ENCODE measurements at places on chromosomes 13 and 19.
A peak's percentile ranks its signal among the peaks of the same experiment; 100 is the strongest.

DNA sequence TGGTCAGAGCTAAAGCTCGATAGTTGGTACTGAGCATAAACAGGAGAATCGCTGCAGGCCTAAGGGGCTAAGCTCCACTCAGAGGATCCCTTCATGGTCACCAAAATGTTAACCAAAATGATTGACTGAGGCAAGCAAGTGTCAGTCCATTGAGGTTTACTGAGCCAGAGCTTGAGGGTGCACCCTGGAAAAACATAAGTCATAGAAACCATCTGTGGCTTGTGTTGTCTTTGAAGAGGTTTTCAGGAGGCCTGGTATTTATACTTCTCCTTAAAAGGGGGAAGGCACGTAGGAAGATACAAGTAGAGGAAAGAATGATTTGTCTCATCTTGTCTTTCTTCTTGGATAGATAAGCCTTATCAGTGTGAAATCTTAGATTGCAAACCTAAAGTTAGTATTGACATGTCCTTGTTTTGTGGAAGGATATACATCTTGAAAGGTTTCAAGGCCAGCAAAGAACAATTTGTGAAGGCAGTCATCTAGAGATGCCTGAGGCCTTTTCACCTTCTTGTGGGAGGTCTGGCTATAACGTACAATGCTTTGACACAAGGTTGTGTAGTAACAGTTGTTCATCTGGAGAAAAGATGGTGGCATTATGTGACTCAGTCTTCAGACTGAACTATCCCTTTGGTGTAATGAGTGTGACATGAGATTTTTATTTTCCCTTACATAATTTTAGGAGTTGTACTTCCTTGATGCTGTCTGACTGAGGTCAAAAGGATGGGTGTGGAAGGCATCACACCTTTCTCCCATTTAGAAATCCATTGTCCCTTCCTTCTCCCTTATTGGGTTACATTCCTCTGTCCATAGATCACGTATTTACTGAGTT, 14.7 kb upstream of the CEACAM6 start:
- no peak for DNase-seq

DNA sequence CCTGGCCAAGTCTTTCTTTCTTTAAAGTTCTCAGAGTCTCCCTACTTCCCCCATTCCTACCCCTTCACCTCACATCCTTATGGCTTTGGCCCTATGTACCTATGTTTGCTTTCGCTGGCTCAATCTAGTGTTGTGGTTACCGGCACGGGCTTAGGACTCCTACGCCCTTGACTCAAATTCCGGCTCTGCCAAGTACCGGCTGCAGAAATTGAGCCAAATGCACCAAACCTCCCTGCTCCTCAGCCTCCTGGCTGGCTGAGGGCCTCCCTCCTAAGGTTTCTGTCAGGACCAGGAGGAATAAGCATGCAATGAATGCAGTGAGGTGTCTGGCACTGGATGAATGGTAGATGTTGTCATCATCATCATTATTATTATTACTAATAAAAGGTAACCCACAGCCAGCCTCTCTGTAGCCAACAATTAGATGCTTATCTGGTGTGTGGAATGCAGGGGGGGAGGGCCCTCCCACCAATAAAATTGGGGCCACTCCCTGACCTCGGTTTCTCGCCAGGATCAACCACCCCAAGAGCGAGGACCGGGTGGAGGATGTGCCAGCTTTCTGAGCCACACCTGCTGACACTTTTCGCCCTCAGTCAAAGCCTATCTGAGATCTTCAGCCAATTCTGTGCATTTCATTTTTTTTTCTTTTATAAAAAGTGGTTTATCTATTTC, 20.7 kb downstream of the KLK5 start:
- no peak for DNase-seq

DNA sequence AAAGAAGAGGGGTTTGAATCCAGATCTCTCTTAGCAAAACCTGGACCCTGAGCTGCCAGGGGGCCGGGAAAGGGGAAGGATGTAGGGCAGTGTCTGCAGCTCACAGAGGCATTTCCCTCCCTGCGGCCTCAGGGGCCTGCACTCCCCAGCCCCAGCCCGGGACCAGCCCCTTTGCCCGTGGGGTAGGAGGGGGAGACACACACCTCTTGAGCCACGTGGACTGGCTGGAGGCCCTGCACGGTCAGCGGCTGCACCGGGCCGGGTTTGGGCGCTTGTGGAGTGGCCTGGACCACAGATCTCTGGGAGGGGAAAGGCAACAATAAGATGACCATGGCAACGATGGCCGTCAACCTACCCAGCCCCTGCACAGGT, 26.9 kb downstream of the RFX1 start:
- no peak for DNase-seq

- no peak for DNase-seq
Measured at GRCh38 chr13:30907121-30907861, 1.2 kb downstream of the MEDAG start.

DNA sequence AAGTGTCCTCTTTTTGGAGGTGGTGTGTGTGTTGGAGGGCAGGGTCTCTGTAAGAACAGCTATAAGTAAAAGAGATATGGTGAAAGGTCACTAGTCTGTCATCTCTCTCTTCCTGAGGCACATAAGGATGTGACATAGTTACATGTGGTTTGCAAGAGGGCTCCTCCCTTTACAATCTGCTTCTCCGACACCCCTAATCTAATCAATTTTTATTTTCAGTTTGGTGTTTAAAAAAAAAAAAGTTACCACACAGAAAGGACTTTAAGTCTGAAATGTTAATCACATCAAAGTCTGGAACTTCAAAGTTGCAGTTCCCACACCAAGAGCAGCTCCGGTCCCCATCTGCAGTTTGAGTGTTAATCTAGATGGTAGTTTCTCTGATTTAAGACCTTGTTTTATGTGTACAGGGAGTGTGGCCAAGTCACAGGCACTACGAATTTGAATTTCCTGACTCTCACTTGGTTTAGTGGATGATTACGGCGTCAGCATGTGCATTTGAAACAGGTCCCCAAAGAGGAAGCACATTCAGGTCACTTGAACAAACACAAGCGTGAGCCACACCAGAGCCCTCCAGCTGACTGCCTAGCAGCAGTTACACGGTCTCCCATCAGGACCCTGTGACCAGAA, 53.1 kb downstream of the FOXO1 start:
- DNase-seq, result peak; percentile 44

- no peak for DNase-seq
Measured at GRCh38 chr13:73677048-73677601, 457.1 kb downstream of the KLF12 start.

DNA sequence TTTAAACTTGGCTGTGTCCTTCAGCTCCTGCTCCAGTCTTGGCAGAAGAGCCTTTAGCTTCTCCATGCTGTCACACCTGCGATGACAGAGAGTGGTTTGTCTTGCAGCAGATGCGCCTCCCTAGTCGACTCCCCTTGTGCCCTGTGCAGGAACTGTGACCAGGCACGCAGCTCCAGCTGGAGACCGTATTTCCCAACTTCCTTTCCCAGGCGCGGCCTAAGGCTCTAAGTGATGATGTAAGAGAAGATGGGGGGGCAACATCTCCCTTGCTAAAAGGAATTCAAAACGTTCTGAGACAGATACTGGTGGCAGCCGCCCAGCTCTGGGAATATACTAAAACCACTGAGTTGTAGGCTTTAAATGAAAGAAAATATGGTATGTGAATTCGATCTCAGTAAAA, 16.3 kb downstream of the DCUN1D2 start:
- no peak for DNase-seq

GRCh38 chr19:31838163-31838815, 489.1 kb upstream of the TSHZ3 start:
- no peak for DNase-seq

- DNase-seq, result no peak
Measured at GRCh38 chr13:42757678-42758420, 23.5 kb upstream of the FAM216B start.

GRCh38 chr19:47653856-47654255, 44.9 kb downstream of the BICRA start:
- no peak for DNase-seq

Measured in T follicular helper cell (primary cell).